SJSA1 (cell line): ENCODE measurements at places on chromosomes 2 and 18.

GRCh38 chr2:169438466-169439072 lies 40.7 kb upstream of the BBS5 start:
- no peak for DNase-seq

GRCh38 chr2:236353594-236353942 lies 89.4 kb upstream of the ASB18 start:
- no peak for DNase-seq

GRCh38 chr2:101775092-101775491 lies 77.6 kb downstream of the MAP4K4 start:
- DNase-seq, result no peak

DNA sequence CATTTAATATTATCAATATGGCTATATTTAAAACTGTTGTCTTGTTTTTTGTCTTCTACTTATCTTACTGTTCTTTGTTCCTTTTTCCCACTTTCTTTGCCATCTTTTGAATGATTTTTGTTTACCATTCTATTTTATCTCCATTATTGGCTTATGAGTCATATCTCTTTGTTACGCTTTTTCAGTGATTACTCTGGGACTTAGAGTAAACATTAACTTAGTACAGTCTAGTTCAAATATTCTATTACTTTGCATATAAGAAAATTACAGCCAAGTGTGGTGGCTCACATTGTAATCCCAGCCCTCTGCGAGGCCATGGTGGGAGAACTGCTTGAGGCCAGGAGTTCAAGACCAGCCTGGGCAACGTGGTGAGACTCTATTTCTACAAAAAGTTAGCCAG lies 26.1 kb downstream of the ADCY3 start:
- no peak for DNase-seq

DNA sequence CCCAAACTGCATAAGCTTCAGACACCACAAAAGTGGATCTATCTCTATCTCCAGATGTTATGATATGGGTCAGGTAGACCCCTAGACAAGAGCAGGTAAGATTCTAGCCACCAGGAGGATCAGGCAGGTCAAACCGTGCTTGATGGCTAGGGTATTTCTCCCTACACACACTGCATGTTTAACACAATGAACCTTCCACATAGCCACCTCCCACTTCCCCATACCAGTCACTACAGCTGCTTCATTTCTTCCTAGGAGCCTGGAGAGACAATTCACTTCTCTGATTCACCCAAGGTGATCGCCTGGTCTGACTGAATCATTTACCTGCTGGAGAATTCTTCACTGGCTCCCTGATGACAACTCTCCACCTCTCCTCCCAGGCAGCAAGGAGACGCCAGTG lies 66.0 kb upstream of the MYCN start:
- no peak for DNase-seq

DNA sequence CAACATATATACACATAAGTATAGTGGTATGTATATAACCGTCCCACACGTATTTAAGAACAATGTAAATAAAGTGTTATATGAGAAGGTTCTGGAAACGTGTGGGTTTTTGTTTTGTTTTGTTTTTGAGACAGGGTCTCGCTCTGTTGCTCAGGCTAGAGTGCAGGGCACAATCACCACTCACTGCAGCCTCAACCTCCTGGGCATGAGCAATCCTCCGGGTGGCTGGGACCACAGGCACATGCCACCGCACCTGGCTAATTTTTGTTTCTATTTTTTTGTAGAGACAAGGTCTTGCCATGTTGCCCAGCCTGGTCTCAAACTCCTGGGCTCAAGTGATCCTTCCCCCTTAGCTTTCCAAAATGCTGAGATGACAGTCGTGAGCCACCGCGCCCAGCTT lies 6.2 kb downstream of the ADAM17 start:
- DNase-seq, result no peak

GRCh38 chr2:159030674-159031380 lies 62.4 kb downstream of the TANC1 start:
- peak; percentile 64 for DNase-seq

- DNase-seq, result no peak
Observed at GRCh38 chr2:60488291-60488690, 65.2 kb downstream of the BCL11A start.

DNA sequence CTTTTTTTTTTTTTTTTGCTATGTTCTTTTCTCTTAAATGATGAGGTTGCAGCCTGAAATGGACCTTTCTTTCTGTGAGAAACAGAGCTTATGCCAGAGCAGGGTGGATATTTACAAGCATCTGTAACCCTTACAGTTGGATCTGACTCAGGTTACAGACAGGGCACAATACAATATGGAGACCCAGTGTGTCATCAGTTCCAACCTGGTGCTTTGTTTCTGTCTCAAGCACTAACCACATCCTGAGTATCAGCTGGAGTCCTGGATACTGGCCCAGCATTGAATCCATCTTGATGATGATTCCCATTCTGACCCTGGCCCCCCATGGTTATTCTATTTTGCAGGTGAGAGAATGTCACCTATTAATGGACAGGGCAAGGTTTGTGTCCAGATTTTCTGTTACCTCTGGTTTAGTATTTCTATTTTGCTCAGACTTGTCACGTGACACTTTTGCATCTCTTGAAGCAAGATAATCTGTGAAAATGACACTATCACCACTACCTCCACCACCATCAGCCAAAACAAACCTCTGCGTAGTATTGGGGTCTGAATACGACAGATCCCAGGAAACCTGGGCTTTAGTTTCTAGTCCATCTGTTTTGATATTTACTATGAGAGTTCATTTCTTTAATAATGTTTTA lies 174.0 kb downstream of the CCDC85A start:
- no peak for DNase-seq

- DNase-seq, result no peak
Observed at GRCh38 chr2:28340312-28341202, 52.1 kb upstream of the FOSL2 start.

- DNase-seq, result no peak
Observed at GRCh38 chr2:18560797-18561085, 288 bp upstream of the RDH14 start.

DNA sequence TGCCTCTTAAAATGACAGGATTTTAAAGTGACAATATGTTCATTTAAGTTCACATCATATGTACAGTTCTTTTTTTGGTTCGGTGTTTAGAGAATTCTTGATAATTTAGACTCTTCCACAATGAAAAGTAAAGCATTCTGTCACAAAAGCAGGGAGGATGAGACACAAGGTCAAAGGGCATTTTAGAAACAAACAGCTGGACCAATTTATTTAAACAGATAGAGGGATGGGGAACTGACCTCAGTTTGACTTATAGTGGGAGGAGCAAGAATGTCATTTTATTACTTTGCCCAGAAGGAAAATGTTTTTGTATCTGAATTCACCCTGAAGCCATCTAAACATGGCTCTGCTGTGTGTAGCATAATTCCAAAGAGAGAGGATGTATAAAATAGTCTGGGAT lies 128.5 kb downstream of the MEIS1 start:
- DNase-seq, result no peak

DNA sequence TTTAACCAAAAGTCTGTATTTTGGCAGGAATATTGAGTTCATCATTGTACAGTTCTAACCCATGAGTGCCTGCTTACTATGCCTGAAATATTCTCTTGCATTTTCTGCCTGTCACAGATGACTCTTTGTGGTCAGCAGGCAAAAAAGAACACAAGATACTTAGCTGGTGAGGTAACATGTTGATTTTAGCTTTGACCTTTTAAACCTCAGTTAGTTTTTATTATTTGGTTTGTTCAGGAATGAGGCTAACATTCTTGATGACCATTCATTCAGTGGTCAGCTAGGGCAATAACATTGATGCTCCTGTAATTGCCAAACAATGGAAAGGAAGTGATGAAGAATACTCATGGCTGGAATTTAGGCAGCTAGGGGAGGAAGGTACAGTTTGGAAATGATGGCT lies 491.2 kb downstream of the PIK3C3 start:
- peak; percentile 56 for DNase-seq

DNA sequence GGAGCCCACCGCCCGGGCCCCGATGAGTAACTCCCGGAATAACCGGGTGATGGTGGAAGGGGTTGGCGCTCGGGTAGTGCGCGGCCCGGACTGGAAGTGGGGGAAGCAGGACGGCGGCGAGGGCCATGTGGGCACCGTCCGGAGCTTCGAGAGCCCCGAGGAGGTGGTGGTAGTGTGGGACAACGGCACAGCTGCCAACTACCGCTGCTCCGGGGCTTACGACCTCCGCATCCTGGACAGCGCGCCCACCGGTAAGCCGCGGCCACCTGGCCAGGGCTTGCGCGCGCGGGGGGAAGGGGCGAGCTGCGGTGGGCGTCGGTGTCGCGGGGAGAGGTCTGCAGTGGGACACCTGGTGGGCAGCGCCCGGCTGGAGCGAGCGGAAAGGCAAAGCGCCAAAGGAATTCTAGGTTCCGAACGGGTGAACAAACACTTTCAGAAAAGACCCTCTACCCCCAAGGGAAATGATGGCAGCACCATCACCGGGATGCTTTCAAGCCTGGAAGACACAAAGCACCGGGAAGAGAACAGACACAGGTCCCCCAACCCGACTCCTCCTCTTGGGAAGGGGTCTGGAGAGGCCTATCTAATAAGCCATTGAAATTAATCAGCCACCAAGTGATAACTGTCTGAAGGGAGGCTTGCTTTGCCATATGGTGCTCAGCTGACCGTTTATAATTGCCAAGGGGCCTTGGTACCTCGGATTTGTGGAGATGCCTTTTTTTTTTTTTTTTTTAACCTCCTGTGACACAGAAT lies 1.1 kb downstream of the MIB1 start:
- peak; percentile 36 for DNase-seq

GRCh38 chr2:9594366-9595054 lies 36.3 kb downstream of the YWHAQ start:
- DNase-seq, result peak; percentile 90

- DNase-seq, result no peak
Observed at GRCh38 chr2:50449306-50449705, 582.6 kb downstream of the NRXN1 start.

DNA sequence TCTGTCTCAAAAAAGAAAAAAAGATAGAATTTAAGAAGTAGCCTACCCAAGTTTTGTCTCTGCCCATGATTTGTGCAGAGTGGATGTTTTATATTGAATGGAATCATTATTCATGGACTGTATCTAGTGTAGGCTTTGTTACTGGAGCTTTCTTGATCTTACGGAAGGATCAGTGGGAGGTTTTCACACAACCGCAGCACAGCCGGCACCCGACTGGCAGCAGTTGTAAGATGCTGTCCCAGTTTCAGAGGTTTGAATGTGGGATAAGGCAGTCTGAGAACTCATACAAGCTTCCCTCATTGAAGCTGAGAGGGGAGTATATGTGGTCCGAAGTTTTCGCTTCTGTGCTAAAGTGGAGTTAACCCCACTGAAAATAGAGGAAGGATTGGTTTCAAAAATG lies 19.7 kb upstream of the SAG start:
- no peak for DNase-seq
